ENCODE measurements at places on chromosomes 3 and 15.

DNA sequence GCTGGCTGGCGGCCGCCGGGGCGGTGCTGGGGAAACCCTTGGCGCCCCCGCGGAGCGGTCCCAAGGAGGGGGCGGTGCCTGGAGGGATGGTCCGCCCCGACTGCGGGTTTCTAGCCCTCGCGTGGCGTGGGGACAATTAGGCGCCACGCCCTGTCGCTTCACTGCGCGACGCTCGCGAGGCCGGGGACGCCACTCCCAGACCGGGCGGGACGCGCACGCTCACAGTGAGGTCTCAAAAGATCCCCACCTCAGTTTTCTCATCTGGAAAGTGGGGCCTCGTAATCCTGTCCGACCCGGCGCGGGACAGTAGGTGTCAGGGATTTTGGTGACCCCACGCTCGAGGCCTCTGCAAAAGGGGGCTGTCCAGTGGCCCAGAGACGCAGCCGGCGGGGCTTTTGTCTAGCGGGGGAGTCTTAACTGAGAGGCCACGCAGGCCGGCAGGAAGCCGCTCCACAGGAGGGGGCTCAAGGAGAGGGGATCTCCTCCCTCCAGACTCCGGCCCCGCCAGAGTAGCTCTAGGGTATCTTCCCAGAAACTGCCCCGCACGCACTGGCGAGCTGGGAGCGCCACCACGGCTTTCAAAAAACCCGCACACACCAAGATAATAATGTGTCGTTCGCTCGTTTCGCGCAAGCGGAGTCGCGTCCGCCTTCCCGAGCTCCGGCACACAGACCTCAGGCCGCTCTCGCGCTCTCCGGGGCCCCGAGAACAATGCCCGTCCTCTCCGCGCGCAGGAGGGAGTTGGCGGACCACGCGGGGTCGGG, 710 bp upstream of the CLK3 start:
- peak; percentile 78 for DNase-seq

- no peak for DNase-seq
These were observed 337.1 kb upstream of the LRRFIP2 start for GRCh38 chr3:37511463-37511920.

- DNase-seq = no peak
These were observed 96.7 kb upstream of the KCNMB2 start for GRCh38 chr3:178439504-178439903.

- peak; percentile 71 for DNase-seq
These were observed at the start of gene FAM98B for GRCh38 chr15:38453971-38454695. Gene FAM98B (plus strand): TSS chr15:38454127. CDS start chr15:38454162, 35 bp downstream.

DNA sequence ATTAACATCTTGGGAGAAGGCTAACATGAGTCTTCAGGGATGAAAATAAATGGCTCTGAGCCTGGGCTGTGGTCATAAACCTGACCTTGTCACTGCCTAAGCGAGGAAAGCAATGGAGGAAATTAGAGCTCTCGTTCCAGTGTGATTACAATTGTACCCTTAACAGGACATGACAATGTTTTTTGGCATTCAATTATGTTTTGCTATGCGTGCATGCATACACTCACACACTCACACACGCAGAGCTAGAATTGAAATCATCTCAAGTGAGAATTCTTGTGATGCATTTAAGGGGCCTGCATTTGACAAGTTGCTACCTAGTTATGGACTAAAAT, 24.1 kb downstream of the ZNF80 start:
- DNase-seq = no peak

DNA sequence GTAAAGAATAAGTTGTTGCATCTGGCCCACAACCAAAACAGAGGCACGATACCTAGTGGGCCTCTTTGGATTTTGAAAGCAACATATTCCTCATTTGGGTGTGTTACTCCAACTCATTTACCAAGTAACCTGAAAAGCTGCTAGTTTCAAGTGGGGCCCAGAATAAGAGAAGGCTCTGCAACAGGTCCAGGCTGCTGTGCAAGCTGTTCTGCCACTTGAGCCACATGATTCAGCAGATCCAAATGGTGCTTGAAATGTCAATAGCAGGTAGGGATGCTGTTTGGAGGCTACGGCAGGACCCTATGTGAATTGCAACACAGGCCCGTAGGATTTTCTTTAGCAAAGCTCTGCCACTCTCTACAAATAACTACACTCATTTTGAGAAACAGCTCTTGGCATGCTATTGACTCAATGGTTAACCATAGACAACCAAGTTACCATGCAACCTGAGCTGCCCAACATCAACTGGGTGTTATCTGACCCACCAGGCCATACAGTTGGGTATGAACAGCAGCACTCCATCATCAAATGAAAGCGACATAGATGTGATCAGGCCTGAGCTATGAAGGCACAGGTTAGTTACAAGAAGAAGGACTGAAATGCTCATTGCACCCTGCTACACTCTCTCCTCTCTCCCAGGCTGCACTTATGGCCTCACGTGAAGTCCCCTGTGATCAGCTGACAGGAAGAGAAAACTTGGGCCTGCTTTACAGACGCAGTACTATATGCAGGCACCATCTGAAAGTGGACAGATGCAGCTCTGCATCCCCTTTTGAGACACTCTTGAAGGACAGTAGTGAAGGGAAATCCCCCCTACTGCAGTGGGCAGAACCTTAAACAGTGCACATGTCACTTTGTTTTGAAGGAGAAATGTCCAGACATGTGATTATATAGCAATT, 9.5 kb upstream of the MCF2L2 start:
- DNase-seq = no peak

DNA sequence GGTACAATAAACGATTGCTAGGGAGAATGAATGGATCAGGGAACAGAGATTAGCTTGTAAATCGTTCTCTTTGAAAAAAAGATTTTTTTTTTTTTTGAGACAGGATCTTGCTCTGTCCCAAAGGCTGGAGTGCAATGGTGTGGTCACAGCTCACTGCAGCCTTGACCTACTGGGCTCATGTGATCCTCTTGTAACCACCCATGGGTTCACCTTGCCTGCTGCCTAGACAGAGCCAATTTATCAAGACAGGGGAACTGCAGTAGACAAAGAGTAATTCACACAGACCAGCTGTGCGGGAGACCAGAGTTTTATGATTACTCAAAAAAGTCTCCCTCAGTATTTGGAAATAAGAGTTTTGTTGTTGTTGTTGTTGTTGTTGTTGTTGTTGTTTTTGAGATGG, 39.6 kb downstream of the METTL6 start:
- DNase-seq = no peak

DNA sequence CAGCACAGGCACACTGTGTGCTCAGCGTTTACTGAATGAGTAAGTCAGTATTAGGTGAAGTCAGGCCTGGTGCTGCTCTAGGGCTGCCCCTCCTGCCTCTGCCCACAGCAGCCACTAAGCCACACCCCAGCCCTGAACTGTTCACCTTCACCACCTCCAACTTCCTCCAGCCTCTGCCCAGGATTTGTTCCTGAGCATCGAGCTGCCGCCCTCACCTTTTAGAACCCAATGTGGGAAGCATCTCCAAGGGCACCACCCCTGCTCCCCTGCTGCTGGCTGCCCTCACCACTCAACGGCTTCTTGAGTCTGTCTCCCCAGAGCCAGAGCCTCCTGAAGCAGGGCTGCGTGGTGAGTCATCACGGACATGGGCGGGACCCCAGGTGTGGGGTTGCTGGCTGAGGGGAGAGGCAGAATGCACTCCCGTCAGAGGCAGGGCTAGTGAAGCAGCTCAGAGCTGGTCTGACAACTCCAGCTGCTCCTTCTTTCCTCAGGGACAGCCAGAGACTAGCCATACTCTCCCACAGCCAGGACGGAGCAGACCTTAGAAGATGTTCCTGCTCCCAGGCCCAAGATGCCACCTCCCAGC, 5.8 kb downstream of the HYAL2 start:
- DNase-seq = no peak

GRCh38 chr3:137988152-137988551, 21.8 kb upstream of the CLDN18 start:
- no peak for DNase-seq

DNA sequence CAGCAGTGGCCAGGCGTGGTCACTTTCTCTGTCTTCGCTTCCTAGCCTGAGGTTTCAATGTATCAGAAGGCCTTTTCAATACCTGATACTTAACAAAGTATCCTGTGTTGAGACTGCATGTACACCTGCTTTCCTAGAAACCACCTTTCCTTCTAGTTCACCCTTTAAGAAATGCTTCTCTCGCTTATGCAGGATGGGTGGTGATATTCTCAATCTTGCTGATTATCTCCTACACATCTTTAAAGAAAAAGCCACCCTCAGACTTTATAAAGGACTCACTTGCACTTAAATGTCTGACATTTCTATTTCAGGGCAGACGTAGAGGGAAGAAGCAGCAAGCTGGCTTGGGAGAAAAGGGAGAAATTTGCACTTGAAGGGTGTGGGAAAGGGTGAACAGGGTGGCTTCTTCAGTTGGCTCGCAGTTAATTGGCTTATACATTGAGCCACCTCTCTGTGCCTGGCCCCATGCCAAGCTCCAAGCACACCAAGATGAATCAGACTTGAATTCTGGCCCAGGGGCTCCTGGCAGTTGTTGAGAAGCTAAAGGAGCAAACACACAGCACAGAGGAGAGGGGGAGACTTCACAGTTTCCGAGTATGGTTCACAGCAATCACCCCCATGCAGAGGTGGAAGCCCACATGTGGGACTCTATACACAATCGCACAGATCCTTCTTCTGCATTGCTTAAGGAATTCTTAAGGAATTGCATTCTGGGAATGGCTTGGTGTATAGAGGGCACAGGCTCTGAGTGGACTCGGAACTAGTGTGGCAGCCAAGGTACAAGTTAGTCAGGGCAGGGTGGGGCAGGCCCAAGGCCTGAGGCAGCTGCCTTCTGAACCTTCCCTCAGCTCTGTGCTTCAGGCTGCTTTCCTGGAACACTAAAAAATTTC, 1.3 kb downstream of the ARL6IP5 start:
- no peak for DNase-seq

DNA sequence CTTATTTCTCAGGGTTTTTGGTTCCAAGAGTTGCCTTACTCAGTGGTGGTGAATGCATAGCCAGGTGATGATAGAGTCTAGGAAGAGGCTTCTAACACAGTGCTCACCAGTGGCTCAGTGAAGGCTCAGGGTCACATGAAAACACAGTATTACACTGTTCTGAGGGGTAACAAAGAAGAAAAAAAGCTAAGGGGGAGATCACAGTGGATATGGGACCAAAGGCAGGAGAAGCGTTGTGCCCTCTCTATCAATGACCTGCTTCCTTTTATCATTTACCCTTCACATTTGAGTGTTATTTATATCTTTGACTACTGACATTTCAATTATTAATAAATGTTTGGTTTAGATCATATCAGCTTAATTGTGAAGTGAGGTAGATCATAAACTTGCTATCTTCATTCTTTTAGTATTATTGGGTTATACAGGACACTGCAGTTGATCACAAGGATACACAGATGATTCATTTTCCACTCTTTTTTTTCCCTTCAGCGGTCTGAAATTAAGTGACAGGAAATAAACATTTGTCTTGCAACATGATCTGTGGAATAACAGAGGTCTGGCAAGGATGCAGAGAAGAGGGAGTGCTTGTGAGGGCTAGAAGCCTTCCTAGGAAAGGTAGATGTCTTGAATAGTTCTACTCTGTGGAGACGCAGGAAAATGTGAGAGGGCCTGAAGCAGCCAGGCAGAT, 171.7 kb downstream of the C3orf38 start:
- DNase-seq = no peak
